ENCODE measurements at places on chromosomes 12 and 14.

DNA sequence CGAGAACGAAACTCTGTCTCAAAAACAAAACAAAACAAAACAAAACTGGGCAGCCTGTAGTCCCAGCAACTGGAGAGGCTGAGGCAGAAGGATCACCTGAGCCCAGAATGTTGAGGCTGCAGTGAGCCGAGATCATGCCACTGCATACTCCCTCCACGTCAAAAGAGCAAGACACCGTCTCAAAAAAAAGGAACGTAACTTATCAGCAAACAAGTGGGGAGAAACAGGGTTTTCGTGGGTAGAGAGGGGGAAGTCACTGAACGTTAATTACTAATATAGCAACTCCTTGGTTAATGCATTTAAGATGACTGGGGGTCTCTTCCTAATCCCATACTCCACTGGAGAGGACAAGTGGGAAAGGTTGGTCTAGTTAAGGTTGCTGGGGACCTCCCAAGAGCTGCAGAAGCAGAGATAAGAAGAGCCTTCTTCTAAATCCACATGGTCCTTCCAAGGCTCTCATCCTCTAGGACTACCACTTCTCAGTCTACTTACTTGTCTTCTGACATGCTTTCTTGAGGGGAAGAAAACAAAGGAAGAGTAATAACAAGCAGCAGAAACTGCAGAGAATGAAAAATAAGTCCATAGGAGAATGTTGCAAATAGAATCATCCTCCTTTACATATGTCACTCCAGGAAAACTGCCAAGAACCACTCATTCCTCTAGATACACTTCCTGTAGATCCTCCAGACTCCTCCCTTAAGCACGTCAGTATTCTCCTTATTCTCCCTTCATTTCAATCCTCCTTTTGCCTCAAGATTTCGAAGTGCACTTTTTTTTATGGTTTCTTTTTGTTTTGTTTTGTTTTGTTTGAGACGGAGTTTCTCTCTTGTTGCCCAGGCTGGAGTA lies 5.8 kb downstream of the NUMB start:
- peaks cover 33% of the 10 kb centered on the region for H3K4me1 ChIP-seq
- no peak for DNase-seq
- H3K4me3 ChIP-seq: no peak overlapping the region
- no peaks in the 10 kb centered on the region for H3K36me3 ChIP-seq
- H3K27ac ChIP-seq: no peak overlapping the region
- H3K27me3 ChIP-seq: no peaks in the 10 kb centered on the region

DNA sequence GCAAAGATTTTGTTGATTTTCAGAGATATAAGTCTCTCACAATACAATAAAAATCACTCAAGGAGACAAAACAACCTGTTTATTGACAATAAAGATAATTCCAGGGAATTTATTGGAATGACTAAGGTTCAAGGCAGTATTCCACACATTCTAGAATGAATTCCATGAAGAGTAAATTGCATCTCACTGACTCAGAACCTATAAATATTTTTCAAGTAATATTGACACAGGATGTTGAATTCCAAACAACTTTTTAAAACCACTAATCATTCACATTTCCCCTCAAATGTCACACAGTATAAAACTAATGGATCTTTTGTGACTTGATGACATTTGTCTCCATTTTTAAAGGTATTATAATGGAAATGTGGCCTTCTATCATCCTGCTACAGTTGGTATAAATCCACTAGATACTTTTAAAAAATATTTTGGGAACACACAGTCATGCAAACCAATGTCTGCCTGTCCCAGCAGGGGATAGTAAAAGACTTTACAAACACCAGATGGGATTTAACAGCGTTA lies 42.1 kb upstream of the LGR5 start:
- H3K4me3 ChIP-seq: no peak overlapping the region
- no peaks in the 10 kb centered on the region for H3K36me3 ChIP-seq
- no peak for DNase-seq
- no peak overlapping the region for H3K27ac ChIP-seq
- H3K4me1 ChIP-seq: no peaks in the 10 kb centered on the region

- H3K4me3 ChIP-seq: peak overlapping the region; percentile 92
- DNase-seq: no peak
- peak overlapping the region; percentile 79 for H3K27ac ChIP-seq
- peaks cover 41% of the 10 kb centered on the region for H3K4me1 ChIP-seq
- H3K27me3 ChIP-seq: no peaks in the 10 kb centered on the region
These were observed 358 bp downstream of the ELK3 start for GRCh38 chr12:96194576-96194889.

- H3K36me3 ChIP-seq: peaks cover 22% of the 10 kb centered on the region
- H3K27ac ChIP-seq: no peak overlapping the region
- H3K27me3 ChIP-seq: peaks cover 2% of the 10 kb centered on the region
- no peak for DNase-seq
These were observed 847 bp downstream of the MMP14 start for GRCh38 chr14:22837114-22837749.

Data from DND-41 (cell line).